ENCODE measurements at places on chromosomes 3 and 15. TPM values are rescaled to one million over a fixed set of nuclear protein-coding genes. Genes with fewer than 3 reads are reported as not detected.

DNA sequence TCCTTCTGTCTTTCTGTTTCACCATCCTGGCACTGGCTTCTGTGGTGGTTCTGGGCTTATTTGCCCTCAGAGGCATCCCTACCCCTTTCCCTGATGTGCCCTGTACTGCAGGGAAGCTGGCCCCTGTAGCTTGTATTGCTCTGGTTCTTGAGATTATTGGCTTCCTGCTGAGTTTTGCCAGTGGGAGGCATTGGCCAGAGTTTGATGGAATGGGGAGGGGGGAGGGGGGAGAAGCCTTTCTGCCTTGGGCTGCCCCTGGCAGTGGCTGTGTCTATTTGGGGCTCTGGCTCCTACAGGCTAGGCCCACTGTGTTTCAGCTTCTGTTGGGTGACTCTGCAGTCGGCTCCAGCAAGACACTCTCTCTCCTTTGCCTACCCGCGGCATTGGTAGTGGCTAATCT, 41.6 kb upstream of the SEMA6D start:
- DNase-seq: no peak

- no peak for DNase-seq
Observed at GRCh38 chr3:22170370-22170769, 419.4 kb upstream of the ZNF385D start.

MST1 gene
- 99.1 TPM for polyA plus RNA-seq

DNA sequence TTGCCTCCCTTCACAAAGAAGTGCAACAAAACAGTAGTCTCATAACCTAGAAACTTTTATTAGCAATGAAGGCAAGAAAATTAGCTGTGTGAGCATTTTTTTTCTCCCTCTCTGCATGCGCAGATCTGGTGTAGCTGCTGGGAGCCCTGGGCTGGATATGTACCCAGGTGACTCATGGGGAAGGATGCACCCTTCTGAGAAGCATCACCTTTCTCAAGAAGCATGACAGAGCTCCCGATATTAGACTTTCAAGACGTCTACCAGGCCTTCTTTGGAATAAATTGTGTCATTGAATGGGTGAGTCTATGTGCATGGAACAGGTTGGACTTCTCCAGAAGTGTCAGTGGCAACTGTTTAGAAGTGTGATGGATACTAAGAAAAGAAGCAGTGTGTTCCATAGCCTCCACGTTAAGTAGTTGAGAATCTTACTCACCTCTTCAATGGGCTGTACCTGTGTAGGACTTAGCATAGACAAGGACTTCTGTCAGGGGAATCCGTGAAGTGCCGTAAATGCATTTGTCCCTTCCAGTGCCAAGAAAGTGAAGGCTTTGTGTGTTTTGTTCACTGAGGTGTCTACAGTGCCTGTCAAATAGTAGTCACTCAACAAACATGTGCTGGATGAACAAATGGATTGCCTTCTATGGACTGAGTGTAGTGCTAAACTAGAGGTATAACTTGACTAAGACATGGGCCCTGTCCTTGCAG, 47.7 kb upstream of the RASGRP1 start:
- DNase-seq: no peak

ELL3 gene
- polyA plus RNA-seq: 3.3 TPM
